Central memory CD4-positive, alpha-beta T cell (primary cell): ENCODE measurements at places on chromosomes 1 and 21.
A peak's percentile ranks its signal among the peaks of the same experiment; 100 is the strongest.

- DNase-seq: no peak
These were observed 516.6 kb upstream of the RGS18 start for GRCh38 chr1:191641420-191642260.

GRCh38 chr1:22788254-22788661, 77.6 kb downstream of the EPHB2 start:
- DNase-seq: no peak

DNA sequence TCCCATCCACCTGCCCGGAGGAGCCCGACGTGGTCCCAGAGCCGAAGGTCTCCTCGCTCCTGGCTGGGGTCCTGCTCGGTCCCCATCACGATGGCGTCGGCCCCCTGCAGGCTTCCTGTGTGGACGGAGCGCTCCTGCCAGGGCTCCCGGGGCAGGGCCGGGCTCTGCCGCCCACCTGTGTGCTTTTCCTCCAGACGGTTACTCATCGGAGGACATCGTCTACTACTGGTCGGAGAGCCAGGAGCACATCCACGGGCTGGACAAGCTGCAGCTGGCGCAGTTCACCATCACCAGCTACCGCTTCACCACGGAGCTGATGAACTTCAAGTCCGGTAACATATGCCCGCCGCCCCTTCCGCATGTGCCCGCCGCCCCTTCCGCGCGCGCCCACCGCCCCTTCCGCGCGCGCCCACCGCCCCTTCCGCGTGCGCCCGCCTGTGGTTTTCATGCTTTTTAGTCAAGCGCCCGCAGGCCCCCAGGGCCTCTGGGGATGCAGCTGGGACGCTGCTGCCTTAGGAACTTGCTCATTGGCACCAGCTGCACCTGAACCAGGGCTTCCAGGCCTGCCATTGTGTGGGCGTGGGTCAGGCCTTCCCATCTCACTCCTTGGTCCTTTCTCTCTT, 8.9 kb downstream of the GABRD start:
- DNase-seq: no peak

DNA sequence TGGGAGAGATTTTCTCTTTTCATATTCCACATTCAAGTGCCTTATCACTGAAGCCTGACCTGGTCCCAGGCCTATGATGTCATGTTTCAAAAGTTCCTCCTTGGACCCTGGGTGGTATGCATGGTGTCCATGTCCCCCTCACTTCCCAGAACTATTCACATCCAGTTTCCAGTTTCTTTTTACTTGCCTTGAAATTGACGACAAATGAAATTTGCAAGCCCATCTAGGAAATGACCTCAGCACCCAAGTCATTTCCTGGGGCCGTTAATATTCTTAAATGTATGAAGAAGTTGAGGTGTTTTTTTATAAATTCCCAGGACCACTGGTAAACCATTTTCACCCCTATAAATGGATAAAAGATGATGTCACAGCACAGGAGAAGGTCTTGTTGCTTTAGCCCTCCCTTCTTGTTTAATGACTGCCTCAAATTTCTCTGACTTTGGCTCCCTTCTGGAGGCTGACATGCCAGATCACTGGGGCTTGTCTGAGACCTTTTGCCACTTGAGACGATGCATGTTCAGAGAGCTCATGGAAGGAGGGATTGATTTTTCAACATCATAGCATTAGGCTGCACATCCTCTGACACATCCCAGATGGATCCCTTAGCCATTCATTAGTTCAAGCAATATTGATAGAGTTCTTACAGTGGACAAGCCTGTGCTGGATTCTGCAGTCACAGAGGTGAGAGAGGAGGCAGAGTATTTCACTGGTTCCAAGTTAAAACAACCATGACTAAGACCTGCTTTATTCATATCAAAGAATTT, 221.3 kb downstream of the PLPP3 start:
- no peak for DNase-seq

DNA sequence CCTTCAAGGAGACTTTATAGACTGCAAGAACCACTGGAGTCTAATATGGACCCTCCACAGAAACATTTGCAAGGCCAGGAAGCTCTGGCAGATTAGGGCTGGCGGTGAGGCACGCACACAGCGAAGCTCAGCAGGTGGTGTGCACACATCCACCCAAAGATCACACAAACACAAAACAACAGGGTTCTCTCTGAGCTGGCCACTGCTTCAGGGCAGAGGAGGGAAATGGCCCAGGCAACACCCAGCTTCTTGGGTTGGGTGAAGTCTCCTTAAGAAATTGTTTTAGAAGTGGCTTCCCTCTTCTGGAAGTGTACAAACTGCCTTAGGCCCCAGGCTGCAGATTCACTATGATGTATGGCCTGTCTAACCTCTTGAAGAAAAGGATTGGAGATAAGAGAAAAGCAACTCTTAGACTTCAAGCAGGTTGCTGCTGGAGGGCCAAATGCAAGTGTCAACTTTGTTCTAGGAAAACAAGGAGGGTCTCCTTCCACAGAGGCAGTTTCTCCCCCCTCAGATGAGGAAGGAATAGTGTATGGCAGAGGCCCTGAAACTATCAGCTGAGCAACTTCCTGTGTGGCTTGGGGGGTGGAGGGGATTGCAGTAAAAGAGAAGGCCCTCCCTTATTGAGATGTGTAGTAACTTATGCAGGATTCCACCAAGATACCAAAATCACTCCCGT, 2.0 kb downstream of the RCSD1 start:
- peak; percentile 36 for DNase-seq

DNA sequence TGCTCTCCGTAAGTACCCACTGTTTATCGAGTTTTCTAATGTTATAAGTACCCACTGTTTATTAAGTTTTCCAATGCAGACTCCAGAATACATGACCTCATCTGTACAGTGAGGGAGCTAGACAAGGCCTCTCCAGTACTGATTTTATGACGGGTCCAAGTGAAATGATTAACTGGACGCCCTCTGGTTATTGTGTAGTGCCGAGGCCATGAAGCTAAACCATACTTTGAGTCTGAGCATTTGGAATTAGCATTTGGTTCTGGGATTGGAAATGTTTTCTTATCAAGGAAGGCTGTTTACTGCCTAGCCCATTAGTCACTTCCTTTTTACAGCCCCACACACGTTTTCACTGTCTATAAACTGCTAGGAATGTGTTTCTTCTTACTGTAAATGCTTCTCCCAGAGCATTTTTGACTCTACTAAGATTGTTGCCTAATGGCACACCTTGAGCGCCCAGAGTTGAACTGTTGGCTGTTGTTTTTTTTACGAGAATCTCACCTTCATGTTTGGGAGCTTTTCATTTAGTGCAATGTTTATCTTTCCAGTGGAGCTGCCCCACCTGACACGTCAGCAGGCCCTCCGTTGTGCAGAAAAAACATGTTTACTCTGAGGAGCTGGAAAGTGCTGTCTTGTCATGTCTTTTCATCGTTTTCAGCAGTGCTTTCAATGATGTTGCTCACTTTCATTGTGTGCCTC, 26.9 kb downstream of the SPATA46 start:
- DNase-seq: no peak

DNA sequence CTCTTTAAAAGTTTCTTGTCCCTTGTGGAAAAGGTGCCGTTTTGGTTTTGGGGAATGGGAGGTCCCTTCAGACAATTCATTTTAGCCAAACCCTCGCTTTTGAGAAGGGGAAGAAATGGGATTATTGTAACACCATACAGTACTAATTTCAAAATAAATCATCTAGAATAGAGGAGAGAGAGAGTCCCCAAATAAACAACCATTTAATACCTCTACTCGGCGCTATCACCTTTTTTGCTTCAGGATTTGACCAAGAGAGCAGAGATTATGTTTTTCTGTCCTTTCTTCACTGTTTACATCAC, 770 bp upstream of the RC3H1 start:
- DNase-seq: no peak

- DNase-seq: no peak
These were observed 5.6 kb upstream of the COG2 start for GRCh38 chr1:230636575-230637148.

- DNase-seq: no peak
These were observed 12.0 kb downstream of the FHAD1 start for GRCh38 chr1:15258833-15259621.

DNA sequence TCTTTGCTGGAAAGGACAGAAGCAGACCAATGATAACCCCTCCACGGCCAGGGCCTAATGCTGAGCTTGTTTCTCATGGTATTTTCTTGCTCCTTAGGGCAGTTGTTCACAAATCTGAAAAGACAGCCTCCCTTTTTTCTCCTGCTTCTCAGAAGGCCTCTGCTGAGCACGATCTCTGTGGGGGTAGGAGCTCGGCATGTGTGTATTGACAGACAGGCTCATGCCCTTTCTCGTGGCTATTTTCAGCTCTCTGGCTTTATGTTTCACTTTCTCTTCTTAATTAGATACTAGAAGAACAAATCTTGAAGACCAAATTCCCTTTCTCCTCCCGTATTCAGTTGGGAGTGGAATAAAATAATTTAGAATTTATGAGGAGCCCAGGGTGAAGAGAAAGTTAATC, 768 bp upstream of the RIIAD1 start:
- DNase-seq: no peak

DNA sequence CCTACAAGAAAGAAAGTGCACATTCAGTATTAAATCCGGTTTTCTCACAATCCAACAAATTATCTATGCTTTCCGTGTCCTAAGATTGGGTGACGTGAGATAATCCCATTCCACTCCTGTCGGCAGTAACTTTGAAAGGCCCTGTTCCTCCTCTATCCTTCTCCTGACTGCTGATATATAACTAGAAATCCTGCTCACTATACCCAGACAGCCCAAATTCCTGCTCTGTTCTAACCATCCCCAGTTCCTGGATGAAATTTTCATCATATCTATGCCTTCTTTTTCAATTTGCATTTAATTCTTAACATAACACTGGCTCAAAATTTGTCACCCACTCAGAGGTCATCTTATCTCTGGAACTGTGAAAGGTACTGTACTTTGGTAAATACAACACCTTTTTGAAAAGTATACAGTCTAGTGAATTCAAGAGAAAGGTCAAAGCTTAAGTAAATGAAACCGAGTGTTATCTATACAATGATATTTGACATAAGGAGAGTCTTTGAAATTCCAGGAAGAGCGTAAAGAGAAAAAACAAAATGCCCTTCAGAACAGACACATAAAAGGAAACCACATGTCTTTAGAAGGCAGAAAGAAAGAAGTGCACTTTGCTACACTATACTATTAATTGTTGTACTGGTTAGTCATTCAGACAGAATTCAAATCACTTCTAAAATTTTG, 200.5 kb upstream of the NEGR1 start:
- no peak for DNase-seq

DNA sequence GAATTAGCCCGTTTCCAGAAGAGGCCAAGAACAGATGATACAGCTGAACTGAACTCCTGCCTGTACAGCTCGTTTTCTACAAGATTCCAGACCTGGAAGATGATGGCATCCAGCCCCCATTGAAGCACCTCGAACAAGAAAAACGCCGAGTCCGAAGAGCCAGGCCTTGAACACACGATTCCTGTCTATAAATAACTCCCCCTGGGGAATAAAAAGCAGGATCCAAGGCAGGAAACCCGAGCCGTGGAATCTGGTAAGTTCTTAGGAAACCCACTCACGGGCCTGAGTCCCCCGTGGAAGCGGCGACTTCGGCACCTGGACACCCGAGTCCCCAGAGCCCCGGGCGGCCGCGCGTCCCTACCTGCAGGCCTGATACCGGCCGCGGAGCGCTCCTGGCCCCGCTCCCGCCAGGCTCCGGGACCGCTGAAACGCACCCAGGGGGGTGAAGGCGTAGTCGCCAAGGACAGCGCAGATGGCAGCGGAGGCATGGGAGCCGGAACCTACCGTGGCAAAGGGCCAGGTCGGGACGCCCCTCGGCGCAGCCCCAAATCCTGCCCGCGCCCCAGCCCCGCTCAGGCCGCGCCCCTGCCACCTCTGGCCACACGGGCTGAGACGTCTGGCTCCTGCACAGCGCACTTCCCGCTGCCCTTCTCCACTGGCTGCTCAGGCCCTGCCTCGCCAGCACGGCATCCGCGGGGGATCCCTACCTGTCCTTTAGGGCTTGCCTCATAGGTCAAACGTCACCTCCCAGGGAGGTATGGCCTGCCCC, 14.0 kb upstream of the HLCS start:
- DNase-seq: no peak

DNA sequence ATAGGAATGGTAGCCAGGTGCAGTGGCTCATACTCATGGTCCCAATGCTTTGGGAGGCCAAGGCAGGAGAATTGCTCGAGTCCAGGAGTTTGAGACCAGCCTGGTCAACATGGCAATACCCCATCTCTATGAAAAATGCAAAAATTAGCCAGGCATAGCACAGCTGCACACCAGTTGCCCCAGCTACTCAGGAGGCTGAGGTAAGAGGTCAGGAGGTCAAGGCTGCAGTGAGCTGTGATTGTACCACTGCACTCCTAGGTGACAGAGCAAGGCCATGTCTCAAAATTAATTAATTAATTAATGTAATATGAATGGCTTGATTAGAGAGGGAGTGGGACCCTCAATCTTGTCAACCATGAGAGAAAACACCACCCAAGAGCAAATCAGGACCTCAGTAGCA, 198.7 kb upstream of the DUSP10 start:
- no peak for DNase-seq

GRCh38 chr1:193588311-193589082, 402.1 kb upstream of the B3GALT2 start:
- DNase-seq: no peak

DNA sequence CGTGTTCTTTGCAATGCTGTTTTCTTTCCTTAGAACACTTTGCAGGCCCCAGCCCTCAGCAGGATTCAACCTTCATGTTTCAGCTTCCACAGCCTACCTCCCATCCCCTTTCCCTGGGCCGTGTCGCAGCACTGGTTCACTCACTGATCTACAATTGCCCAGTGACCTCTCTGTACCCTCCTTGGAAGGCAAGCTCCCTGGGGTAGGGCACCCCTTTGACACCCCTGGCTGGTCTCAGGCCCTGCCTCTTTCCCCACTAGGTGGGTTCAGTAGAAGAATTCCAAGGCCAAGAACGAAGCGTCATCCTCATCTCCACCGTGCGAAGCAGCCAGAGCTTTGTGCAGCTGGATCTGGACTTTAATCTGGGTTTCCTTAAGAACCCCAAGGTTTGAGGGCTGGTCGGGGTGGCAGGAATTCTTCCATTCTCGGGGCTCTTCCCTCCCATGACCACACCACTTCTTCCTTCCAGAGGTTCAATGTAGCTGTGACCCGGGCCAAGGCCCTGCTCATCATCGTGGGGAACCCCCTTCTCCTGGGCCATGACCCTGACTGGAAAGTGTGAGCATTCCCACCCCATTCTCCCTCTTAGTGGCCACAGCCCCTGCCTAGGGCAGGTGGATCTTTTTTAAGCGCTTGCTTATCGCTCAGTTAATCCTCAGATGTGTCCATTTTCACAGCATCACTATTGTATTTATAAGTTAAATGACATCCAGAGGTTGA, 7.3 kb downstream of the RHOC start:
- DNase-seq: no peak

DNA sequence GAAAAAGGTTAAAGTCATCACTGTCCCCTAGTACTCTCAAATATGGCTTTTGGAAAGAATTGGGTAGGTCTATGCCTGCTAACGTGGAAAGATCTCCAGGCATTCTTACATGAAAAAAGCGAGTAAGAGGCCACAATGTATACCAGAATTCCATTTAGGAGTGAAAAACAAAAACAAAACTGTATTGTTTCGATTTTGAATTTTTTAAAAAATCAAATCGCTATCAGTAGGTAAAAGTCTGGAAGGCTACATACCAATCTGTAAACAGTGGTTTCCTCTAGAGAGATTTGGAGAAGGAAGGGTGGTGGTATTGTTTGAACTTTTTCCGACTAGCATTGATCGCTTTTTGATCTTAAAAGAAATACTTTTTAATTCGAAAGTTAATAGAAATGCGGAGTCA, 55.9 kb downstream of the RRAGC start:
- DNase-seq: no peak
